ENCODE measurements at places on chromosomes 11 and 22. TPM values are rescaled to one million over a fixed set of nuclear protein-coding genes. Genes with fewer than 3 reads are reported as not detected.

- no peak for DNase-seq
These were observed 67.4 kb downstream of the BRD1 start for GRCh38 chr22:49760280-49760629.

DNA sequence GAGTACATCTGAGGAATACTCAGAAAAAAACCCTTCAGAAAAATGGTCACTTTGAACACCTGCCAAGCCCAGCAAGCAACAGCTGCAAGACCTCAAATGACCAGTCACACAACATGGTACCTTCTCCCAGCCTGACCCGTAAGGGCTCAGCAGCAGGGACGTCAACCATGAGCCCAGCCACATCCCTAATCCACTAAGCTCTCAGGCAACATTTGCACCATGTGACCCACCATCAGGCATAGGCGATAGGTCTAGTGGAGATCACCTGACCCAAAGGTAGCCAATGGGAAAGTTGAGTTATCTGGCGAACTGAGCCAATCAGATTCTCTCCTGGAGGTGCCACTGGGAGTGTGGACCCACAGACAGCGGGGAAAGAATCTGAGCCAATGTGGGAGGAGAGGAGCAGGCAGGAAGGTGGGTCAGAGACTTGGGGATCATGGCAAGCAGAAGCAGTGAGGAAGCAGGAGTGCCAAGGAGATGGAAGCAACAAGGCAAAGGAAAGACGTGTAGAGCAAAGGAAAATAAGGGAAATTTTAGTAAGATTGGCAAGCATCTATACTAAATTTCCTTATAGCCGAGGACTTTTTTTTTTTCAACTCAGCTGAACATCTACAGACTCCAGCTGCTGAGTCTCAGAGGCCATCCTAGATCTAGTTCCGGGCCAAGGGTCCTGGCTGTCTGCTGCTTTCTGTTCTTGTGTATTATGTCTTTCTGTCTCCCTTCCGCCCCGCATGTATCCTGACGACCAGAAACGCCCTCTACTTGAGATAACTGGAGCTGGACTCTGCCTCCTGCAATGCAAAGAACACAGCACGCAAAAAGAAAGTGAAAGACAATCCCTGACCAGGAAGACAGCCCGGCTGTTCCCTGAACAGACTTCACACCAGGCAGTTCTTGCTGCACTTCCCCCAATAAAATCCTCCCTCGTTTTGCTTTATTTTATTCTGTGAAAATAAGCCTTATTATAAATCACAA, 11.0 kb upstream of the PLAAT2 start:
- DNase-seq = no peak

DNA sequence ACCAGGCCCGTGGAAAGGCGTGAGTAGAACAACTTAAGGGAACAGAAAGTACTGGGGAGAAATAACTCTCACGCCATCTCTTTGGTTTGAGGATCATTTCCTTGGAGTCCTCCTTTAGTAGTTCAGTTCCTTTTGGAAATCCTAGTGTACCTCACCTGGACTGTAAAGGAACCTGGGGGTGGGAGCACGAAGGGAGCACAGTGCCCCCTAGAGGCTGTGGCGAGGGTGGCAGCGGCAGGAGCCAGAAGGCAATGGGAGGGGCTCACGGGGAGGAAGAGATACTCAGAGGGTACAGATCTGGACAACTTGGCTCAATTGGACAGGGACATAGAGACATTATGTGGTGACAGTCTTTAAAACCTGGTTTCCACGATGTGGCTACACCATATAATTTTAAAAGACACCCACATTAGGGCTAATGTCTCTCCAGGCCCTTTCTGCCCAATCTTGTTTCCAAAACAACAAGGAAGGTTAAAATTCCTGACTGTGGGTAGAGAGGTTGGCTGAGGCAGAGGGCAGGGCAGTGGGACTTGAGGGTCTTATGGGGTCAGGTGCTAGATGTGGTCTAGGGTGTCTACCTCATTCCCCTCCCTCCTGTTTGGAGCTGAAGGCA, 87.0 kb downstream of the CSNK2A3 start:
- DNase-seq = peak; percentile 37

GRCh38 chr22:44884968-44885805, 124.6 kb downstream of the PHF21B start:
- DNase-seq = no peak

DNA sequence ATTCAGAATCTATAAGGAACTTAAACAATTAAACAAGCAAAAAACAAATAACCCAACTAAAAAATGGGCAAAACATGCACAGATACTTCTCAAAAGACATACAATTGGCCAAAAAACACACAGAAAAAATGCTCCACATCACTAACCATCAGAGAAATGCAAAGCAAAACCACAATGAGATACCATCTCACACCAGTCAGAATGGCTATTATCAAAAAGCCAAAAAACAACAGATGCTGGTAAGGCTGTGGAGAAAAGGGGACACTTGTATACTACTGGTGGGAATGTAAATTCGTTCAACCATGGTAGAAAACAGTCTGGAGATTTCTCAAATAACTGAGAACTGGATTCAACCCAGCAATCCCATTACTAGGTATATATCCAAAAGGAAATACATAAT, 24.8 kb downstream of the ENTHD1 start:
- no peak for DNase-seq

DNA sequence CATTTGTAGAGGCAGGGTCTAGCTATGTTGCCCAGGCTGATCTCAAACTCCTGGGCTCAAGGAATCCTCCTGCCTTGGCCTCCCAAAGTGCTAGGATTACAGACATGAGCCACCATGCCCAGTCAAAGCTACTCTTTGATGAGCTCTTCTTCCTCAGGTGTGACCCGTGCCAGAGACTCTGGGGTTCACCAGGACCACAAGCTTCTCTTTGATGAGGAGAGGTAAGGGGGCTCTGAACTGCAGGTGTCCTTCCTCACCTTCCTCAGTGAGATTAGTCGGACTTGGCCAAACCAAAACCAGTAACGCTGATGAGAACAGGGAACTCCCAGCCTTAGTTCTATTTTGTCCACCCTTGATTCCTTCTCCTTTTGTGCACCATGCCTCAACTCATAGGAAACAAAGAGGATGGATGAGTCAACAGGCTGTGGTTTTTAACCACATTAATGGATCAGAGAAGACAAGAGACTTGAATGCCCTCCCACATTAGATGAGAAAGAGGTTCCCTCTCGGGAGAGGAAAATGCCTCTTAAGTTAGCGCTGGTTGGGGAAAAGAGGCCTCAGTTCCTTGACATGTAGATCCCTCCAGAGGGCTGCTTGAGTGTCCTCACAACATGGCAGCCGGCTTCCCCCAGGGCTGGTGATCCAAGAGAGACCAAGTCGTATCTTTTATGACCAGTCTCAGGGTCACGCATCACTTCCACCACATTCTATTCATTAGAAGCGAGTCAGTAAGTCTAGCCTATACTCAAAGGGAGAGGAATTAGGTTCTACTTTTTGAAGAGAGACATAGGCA, 25.7 kb upstream of the CTR9 start:
- no peak for DNase-seq

- no peak for DNase-seq
These were observed 50.0 kb upstream of the POU2AF1 start for GRCh38 chr11:111429066-111429506.

DNA sequence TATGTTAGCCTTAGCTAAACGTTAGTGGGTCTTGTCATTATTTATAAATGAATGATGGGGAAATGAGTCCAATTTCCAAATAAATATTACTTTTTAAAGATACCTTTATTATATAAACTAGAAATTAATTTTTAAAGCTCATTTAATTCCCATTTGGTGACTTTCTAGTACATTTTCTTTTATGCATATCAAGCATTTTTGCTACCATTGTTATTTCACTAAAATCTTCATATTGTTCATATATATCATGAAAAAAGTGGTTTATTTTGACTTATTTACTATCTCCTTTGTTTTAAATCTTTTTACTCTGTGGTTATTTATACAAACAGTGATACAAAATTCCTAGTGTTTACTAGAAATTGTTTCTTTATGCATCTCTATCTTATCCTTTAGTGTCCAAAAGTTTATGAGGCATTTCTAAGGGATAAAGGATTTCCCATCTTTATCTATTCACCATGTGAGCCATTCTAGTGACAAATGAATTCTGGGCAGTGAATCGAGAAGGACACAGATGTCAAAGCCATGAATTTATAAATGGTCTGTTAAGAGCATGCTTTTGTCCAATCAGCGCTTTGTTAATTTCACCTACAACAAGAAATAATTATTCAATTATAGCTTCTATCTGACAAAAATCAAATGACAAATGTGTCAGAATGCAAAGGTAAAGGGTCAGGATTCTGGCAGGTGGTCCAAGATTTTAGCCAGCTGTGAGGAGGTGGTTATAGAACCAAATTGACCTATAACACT, 70.6 kb downstream of the PRMT3 start:
- no peak for DNase-seq

DNA sequence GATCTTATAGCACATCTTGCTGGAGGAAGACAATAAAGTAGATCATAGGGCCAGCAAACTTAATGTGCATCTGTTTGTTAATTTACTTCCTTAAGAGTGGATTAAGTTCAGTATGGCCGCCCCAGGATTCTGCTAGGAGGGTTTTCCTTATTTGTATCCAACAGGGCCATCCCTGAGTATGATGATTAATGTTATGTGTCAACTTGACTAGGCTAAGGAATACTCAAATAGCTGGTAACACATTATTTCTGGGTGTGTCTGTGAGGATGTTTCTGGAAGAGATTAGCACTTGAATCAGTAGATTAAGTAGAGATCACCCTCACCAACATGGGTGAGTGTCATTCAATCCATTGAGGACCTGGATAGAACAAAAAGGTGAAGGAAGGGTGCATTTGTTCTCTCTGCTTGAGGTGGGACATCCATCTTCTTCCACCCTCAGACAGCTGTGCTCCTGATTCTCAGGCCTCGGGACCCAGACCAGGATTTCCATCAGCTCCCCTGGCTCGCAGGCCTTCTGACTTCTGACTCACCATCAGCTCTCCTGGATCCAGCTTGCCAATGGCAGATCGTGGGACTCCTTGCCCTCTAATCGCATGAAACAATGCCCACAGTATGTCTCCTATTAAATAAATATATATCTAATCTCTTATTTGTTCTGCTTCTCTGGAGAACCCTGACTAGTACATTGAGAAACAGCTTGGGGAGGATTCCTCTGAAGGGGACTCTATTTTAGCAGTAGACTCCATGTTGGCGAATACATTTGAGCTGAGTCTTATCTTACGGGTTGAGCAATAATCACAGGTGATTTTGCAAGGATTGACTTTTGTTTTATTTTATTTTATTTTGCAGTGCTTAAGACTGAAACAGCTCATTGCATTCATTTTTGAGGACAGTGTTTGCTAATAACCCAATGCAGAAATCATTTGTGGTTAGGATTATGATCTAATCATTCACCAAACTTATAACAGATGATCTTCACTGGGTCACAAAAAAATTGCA, 9.0 kb upstream of the ZBTB44 start:
- no peak for DNase-seq

GRCh38 chr22:39296981-39297489, 22.4 kb downstream of the RPL3 start:
- peak; percentile 46 for DNase-seq

DNA sequence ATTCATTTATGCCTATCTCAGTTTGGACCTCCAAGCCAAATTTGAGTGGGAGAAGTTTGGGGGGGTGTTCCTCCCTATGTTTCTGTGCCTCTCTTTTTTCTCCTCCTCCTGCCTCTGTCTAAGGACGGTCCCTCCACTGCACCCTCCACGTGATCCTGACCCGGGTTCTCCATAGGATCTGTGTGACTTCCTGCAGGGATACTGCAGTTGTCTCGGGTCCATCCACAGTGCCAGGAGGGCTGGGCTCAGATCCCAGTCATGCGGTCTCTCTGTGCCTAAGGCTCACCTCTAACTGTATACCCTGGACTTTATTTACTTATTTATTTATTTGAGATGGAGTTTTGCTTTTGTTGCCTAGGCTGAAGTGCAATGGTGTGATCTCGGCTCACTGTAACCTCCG, 1354.5 kb downstream of the BRD1 start:
- DNase-seq = no peak

Gene XKR3
- total RNA-seq = not detected

Gene CARNS1
- total RNA-seq = 4.8 TPM

Gene IL18
- total RNA-seq = 1.7 TPM

Gene TSSK2
- not detected for total RNA-seq

Gene ZDHHC8
- 23.6 TPM for total RNA-seq

Gene OR51E2
- total RNA-seq = 0.10 TPM

Gene NNMT
- 69.7 TPM for total RNA-seq

Data from heart left ventricle (tissue), 16 donors.